GF-D8 (cell line): ENCODE measurements at places on chromosomes 5 and 9.

DNA sequence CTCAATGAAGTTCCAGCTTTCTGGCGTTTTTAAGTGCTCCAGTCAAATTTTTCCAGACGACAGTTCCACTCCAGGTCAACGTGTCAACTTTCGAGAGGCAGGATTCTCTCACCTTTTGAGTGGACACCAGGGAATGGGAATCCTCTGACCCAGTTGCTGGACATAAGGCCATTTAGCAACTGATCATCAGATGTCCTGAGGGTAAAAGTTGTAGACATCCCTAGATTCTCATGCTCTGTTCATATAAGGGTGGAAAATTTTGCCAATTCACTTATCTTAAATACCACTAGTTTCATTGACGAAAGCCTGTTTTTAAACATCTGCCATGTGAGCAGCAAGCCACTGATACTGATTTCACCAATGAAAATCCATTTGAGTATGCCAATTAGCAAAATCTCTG is 275.5 kb downstream of the MAST4 start:
- no peak for DNase-seq

DNA sequence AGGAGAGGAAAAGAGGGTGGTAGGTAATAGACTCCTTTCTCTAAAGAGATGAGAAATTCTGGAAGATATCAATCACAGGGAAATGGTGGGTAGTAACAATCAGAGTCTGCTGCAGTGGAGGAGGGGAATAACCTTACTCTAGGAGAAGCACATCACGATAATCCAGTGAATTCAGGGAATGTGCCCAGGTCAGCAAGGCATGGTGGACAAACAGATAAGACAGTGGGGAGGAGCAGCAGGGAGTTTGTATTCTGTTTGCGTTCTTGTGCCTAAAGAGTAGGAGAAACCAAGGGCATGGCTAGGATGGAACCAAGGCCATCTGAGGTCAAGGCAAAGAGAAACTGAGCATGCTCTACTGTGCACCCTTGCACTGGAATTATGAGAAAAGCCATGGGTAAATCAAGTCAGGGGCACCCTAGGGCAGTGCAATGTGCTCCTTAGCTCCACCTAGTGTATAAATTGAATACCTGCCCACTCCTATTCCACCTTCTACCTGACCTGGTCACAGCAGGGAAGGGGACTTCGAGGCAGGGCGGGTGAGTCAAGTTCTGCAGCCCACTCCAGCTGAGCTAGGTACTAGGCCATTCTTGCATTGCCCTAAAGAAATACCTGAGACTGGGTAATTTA is 31.6 kb downstream of the RETREG1 start:
- no peak for DNase-seq

DNA sequence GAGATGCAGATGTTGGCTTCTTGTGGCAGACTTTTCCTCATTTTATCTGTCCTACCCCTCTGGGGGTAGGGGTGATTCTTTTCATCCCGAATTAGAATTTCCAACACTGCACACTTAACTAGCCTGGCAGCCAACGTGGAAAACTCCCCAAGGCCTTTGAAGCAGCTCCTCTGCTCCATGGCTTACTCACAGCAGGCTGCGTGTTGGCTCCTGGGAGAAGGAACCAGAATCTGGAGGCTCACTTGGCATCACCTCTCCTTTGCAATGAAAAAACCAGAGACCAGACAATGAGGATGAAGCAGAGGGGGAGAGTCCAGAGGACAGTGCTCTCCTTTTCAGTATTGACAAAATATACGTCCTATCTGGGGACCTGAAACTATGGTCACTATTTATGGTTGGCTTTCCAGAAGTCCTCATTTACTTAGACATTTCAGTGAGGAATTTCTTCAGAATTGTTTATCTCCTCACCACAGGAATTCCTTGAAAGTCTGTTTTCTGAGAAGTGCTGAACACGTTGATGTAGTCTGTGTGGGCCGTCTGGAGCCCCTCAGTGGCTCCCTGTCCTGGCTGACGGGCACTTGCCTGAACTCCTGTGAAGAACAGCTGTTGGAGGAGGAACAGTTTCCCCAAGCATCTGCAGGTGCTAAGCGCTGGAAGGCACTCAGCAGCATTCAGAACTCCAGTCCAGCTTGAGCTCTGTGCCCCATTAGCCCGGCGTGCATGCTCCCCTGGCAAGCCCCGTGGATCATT is 231.3 kb downstream of the RFK start:
- no peak for DNase-seq

- no peak for DNase-seq
Observed at GRCh38 chr5:148979083-148979723, 83.7 kb downstream of the SH3TC2 start.

DNA sequence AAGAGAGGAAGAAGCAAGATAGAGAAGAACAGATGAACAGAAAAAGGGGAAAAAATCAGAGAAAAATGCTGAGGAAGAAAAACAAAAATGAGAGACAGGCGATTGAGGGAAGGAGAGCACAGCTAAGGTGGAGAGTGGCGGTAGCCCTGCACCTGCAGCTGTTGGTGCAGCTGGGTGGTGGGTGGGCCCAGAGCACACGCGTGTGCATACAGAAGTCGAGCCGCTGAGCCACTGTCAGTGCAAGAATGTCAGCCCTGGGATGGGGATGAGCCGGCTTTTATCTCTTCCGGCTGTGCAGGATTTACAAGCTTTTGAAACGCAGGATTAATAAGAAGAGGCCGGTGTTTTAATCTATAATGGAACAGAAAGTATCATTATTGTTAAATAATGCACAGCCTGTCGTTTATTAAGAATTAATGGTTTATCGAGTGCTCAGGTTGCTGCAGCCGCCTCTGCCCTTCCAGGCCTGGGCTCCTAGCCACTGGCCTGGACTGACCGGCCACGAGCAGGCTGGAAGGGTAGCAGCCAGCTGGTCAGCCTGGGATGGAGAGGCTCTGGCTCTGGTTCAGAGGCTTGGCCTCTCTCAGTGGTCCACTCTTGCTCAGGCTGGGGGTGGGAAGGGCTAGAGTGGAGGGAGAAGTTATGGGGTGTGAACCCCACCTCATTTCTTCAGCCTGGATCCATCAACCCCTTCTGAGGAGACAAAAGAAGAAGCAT is 68.7 kb downstream of the PCDH1 start:
- no peak for DNase-seq

DNA sequence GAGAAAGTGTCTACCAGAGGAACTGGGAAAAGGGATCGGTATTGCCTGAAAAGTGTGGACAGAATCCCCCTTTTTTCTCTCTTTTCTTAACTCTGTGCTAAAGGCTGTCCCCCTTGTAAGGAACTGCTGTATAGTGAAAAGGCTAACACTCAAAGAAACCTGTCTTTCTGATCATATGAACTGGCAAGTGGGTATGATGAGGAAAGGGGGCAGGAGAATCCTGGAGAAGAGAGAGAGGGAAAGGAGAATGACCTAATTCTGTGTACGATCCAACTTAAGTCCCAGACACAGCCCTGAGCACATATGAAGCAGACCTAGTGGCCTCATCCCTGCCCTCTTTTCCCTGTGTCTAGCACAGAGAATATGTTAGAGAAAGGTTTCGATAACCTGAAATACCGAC is 967 bp downstream of the ANKRD31 start:
- no peak for DNase-seq

DNA sequence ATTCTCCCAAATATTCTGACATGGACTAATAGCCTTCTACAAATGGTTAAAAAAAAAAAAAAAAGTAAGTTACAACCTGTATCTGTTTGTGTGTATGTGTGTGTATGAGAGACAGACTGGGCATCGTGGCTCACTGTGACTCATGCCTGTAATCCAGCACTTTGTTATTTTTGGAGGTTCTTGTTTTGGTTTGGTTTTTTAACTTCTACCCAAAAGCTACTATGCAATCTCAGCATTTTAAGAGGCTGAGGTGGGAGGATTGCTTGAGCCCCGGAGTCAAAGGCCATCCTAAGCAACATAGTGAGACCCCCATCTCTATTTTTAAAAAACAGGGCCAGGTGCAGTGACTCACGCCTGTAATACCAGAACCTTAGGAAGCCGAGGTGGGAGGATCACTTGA is 17.6 kb upstream of the HAVCR1 start:
- DNase-seq, result no peak

- DNase-seq, result no peak
Observed at GRCh38 chr5:10564838-10565784, 1.2 kb downstream of the ANKRD33B start.

DNA sequence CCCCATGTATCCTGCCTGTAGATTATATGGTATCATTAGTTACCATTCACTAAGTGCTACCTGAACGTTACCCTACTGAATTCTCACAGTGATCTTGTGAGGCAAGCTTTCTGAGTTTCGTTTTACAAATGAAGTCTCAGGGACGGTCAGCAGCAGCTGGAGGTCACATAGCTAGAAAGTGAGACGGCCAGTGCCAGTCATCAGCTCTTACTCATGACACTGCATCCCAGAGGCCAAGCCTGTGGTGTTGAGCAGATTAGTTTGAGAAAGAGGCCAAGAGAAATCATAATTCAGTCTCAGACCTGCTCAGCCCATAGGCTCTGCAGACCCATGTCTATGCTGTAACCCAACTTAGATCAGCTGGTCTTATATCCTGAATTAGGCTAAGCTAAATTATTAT is 95.7 kb upstream of the EGFLAM start:
- no peak for DNase-seq

DNA sequence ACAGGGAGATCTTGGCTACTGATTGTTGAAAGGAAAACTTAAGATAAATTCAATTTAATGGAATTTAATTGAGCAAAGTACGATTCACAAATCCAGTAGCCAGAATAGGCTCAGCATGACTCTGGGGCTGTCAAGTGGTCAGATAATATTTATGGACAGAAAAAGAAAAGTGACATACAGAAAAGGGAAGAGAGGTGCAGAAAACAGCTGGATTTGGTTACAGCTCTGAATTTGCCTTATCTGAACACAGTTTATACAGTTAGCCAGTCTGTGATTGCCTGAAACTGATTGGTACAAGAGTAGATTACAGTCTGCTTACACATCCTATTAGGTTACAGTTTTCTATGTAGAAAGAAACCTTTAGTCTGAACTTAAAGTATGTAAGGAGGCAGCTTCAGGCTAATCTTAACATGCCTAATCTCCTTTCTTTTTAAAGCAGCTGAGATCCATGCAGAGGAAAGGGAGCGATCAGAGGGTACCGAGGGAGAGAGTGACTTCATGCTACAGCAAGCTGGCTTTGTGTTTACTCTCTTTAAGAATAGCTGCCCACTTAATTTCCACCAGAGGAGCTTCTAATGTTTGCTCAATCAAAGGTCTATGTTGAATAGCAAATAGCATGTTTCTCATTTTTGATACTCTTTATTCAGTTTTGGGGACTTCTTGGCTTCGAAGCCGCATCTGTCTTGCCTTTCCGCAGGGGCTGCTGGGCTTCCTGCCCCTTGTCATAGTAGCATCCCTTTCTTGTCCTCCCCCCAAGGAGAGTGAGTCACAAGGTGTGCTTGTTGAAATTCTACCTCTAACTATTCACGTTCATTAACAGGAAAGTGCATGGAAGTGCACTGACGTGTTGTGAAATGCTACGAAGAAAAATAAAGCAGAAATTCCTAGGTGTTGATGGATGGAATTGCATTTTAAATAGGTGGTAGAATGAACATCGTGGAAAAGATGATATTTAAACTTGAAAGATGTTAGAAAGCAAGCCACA is 761.2 kb downstream of the TAF11L14 start:
- no peak for DNase-seq

DNA sequence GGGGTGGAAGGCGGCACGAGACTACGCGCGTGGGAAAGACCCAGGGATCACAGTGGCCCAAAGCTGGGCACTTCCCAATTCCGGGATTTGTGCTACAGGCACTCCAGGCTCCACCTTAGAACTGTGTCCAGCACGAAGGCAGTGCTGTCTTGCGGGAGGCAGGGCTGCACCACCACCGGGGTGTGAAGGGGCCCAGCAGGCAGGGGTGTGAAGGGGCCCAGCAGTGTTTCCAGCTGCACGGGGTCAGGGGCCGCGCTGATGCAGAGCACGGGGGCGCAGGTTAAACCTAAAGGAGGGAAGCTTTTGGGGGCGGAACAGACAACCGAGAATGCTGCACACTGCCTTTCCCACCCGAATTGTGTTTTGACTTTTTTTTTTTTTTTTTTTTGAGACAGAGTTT is 1.1 kb upstream of the PDCD6 start:
- DNase-seq, result no peak

DNA sequence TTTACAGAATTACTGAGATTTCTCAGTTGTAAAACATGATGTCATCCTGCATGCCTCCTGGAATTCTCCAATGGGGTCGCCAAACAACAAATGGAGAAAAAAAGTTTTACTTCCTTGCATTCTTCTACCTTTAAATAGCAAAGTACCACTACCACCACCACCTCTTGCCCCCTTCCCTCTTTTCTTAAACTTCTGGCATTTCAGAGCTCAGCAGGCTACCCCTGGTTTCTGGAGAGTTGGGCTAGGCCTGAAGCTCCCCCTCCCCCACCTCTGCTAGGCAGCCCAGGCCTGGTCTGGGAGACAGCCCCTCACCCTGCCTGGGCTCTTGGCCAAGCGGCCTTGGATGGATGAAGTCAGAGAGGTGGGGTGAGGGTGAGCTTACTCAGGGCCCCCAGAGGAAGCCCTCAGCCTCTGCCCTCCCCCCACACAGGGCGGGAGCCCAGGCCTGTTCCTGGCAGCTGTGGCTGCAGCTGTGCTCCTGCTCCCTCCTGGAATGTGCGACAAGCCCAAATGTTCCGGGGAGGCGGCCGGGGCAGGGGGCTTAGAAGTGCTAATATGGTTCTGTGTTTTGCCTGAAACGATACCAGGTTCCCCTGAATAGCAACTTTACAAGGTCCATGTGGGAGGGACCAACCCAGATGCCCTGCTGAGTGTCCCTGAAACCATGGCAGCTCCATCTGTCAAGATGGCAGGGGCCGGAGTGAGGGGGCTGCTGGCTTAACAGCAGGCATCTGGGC is 6.0 kb upstream of the CCIN start:
- no peak for DNase-seq

DNA sequence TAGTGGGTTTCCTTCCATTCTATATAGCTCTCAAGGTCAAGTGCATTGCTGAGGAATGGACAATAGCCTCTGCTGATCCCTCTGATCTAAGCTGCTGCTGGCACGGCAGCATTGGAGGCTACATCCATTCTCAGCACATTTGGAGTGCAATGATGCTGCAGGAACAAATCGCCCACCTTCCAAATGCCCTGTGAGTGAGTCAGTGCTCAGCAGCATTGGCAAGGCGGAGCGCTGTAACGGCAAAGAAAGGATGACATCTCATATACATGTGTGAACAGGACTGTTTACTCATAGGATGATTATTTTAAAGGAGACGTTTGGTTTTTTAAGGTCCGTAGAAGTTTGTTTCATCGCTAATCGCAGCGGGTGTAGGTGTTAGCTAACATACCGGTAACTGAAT is 408.7 kb downstream of the ARHGEF28 start:
- no peak for DNase-seq

DNA sequence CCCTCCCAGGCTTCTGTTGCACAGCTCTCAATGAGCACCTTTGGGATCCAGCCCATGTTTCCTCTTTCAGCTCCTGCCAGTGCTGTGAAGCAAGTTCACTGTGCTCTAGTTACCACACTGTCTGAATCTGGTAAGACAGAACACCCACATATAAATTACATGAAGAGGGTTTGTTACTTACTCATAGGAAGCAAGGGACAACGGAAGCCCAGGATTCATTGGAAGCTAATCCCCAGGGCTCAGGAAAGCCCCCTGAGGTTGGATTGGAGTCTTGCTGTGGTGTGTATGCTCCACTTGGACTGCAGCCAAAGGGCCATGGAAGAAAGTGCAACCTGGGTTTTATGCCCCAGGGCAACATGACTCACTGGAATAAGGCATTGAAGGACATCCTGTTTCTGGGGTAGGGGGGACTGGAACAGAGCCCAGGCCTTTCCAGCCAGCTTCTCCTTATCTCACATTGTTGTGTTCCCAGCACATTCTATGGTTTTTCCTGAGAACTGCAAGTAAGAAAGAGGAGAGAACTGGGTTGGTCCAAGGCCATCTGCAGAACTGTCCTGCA is 15.6 kb upstream of the CLK4 start:
- DNase-seq, result no peak

GRCh38 chr5:114339108-114339507 is 22.8 kb upstream of the KCNN2 start:
- no peak for DNase-seq
